NCI-H1436 treated with DMSO at 0.1 percent for 48 hours (cell line): ENCODE measurements at places on chromosomes 1 and 21.

GRCh38 chr1:23625459-23625858 lies 66.1 kb upstream of the RPL11 start:
- no peak for DNase-seq

DNA sequence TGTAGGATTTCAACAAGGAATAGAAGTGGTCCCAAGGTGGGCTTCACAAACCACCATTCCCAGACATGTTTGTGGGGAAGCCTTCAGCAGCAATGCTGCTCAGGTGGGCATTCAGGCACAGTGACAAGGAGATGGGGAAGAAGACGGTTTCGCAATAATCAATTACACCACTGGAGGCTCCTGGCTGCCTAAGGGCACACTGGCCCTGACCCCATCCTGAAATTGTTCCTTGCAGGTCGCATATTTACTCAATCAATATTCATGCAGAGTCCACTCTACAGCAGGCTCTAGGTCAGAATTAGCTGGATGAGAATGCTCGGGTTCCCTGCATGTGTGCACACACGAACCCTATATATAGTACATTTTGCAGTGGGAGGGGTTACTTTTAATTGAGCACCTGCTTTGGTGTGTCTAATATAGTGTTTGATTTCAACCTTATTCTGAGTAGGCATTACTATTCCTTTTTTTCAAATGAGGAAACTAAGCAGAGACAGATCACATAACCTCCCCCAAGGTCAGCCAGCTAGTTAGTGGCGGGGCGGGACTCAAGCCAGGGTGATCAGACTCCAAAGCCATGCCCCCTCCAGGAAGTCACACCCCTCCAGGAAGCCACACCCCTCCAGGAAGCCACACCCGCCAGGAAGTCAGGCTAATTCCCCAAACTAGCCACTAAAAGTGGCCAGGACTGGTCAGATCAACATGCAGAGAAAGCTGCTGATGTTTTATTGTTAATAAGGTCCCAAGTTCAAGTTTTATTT lies 106.5 kb downstream of the HLCS start:
- no peak for DNase-seq

GRCh38 chr1:115428676-115429075 lies 90.6 kb upstream of the NGF start:
- no peak for DNase-seq

- no peak for DNase-seq
Measured at GRCh38 chr1:150778409-150778808, 12.8 kb upstream of the CTSS start.

GRCh38 chr1:213095467-213095866 lies 44.4 kb downstream of the RPS6KC1 start:
- DNase-seq: no peak

GRCh38 chr1:224676551-224676950 lies 60.4 kb downstream of the CNIH3 start:
- DNase-seq: no peak

- DNase-seq: peak; percentile 49
Measured at GRCh38 chr1:90854397-90854924, 137.4 kb upstream of the BARHL2 start.

DNA sequence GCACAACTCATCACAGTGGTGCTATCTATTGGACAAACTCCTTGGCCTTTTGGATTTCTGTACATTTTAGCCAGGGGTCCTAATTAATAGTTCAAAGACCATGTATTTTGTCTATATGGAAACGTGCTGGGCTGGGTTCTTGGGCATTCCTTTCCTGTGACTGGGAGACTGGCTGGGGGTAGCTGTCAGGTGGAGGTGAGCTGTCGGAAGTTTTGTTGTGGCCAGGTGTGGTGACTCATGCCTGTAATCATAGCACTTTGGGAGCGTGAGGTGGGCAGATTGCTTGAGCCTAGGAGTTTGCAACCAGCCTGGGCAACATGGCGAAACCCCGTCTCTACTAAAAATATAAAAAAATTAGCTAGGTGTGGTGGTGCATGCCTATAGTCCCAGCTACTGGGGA lies 392.4 kb downstream of the RPS6KC1 start:
- DNase-seq: no peak

DNA sequence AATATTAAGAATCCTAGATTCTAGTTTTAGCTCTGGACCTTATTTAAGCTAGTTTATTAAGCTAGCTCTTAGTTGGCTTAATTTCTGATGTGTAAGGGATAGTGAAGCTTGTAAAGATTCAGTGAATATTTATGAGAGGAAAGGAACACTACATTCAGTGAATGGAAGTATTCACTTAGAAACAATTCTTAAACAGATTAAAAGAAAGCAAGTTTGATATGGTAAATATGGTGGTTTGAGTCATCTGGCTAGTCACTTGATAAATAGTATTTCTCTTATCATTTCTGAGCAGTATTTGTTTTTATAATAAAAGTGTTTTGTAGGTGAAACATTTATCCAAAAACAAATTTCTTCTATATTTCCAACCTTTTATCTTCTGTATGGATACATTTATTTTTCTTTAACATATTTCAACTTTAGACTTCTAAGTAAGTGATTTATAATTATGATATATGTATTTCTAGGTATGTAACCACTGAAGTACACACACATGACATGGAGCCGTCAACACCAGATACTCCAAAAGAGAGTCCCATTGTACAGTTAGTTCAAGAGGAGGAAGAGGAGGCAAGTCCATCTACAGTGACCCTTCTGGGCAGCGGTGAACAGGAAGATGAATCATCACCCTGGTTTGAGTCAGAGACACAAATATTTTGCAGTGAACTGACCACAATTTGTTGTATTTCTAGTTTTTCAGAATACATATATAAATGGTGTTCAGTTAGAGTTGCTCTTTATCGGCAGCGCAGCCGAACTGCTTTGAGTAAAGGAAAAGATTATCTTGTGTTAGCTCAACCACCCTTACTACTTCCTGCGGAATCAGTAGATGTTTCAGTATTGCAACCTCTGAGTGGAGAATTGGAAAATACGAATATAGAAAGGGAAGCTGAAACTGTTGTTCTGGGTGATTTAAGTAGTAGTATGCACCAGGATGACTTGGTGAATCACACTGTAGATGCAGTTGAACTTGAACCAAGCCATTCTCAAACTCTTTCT lies 55.6 kb downstream of the SUCO start:
- no peak for DNase-seq

DNA sequence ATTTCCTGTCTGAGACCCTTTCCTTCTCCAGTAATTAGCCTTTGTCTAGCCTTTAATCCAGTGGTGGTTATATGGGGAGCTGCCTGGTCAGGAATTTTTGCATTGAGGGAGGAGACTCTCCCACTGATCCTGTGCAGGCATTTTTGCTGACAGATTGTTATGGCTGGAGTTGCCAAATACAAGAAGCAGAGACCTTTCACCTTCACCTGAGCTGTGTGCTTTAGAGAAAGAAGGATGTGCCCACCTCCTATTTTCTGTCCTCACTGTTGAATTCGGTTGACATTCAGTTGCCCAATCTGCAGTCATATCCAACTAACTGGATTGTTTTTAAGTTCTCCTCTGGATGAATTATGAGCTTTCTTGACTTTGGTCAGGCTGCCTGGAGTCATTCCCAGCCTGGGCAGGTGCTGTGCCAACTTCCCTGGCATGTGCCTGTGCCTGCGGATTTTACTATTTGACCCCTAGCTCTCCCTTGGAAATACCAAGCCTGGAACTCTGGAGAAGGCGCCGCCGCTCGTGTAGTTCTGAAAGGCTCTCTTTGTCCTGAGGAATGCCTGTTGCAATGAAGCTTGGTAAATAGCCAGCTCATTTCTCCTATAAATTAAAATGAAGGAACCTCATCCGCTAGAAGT lies 143.9 kb downstream of the NOS1AP start:
- DNase-seq: no peak

GRCh38 chr1:159790237-159790917 lies 9.6 kb downstream of the DUSP23 start:
- DNase-seq: no peak

DNA sequence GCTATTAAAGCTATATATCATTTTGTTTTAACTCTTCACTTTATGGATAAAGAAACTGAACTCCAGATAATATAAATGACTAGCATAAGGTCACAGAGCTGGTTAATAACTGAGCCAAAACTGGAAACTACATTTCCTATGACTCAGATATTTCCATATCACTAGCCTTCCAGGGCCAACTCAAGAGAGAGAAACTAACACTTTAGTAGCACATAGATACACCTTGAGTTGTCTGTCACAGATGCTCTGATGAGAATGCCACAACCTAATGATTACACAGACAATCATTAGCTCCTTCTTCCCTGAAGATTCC lies 40.7 kb downstream of the NME7 start:
- DNase-seq: no peak

- DNase-seq: no peak
Measured at GRCh38 chr1:41261926-41262618, 20.0 kb upstream of the SCMH1 start.

DNA sequence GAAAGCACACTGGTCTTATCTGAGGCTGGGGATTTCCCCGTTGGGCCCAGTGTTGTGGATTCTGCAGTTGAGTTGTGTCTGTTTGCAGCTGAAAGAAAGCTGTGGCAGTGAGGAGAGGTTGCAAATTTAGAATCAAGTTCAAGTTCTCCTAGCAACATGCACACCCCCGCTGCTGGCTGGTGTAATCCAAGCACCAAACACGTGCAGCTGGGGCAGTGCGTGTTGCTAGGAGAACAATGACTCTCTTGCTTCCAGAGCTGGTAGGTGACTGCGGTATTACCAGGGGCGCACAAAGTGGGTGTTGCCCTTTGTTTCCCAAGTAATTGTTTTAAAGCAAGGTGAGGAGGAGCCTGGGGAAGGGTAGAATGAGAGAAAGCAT lies 91.5 kb downstream of the IER5 start:
- DNase-seq: peak; percentile 60

DNA sequence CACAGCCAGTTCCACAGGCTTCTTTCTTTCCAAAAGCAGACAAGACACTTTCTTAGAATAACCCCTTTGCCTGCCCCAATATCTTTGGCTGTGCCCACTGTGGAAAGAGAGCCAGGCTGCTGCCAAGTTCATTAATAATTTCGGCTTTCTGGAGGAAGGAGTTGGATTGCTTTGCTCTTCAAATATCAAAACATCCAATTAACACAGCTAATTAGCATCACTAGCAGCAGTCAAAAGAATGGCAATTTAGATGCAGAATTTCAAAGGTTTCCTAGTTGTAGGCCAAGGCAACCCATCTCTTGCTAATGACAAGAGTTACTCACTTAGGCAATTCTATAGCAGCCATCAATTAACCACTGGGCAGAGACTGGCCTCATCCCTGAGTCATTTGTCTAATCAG lies 91.0 kb upstream of the SPATA6 start:
- no peak for DNase-seq

DNA sequence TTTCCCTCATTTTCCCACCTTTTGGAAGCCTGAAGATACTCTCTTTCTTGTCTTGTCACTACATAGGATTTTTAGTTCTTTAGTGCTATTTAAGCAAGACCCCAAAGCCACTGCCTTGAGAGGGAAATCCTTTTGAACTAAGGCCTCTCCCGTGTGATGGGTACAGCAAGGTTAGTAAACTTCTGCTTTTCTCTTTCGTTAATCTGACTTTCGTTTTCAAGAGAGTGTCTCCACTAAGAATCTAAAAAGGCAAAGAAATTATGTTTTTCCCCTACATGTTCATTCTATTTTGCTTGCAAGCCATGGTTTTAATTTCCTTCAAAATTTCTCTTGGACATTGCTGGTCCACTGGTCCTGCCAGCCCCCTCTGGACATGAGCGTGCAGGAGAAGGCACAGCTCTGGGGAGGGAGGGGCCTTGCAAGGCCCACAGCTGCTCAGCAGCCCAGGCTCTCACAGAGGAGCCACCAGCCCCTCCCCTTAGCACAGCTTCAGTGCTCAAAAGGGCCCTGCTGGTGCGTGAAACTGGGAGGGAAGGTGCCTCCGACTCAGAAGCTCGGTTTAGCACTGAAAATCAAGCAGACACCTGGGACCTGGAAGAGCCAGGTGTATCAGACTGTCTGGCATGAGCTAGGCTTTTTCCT lies 210.9 kb upstream of the GALNT2 start:
- DNase-seq: no peak

DNA sequence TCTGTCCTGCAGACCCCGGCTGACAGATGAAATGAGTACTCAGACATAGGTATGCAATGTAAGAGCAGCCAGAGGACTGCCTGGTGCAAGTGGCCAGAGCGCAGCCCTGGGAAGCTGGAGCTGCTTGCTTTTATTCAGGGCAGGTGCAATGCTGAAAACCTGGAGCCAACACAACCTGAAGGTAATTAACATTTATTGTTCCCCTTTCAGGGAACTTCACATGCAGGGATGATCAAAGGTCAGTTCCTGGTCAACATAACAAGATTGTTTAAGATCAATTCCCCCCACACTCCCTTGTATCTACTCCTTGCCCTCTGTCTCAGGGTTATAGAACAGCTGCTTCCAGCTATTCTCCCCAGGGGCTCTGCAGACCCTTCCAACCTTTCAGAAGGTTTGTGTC lies 48.7 kb upstream of the PRELP start:
- DNase-seq: no peak

GRCh38 chr1:40625076-40625475 lies 40.4 kb downstream of the RIMS3 start:
- DNase-seq: no peak

DNA sequence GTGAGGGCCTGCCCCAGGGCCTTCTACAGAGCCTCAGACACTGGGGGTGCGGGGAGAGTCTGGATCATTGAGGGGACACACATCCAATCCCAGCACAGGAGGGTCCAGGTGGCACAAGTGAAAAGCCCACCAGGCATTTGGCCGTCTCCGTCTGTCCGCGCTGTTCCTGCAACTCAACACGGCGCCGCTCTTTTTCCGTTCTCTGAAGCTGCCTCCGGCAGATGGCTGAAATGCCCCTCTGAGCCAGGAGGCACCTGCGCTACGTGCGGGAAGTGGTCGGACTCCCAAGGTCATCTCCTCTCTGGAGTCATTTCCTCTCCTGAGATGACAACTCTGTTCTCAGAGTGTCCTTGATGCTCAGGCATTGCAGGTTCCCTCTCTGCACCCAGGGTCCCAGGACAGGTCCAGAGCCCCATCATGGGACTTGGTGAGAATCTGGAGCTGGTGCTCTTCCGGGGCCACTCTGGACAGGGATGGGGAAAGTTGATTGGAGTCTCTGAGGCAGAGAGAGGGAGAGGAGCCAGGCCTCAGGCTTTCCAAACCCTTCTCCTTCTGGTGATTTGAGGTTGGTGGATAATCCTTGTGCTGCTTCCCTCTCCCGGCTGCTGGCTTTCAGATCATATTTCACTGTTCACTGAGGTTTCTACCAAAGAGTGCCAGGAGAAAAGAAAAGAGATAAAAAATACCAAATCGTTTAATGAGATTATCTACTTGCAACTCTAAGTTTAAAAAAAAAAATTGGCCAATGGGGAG lies 14.0 kb upstream of the MIXL1 start:
- no peak for DNase-seq
